ENCODE measurements at places on chromosomes 7 and 10.

DNA sequence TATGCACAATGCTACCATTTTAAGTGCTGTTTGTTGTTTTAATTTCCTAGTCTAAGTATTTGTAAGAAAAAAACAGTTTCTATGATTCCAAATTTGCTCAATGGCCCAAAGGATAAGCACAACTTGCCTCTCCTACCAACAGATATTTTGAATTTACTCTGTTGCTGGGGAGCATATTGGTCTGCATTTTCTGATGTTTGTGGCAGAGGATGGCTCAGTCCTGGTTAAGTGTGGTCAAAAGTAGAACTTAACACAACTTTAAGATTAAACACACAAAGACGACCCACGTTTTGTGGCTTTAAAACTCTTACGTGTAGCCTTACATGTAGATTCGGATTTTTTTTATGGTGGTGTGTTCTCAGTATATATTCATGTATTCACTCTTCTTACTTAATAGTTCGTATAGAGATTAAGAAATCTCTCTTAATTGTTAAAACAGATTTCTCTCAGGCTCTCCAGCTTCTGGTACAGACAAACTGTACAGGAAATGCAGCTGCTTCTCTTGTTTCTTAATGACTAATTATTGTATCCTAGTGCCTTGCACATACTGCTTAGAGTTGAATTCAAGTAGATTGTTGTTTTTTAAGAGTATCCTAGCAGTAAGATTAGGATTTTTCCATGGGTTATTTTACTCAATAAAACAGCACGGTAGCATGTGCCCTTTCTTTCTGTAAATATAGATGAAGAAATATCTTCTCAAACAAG, 86.2 kb downstream of the GPR85 start:
- no peak for DNase-seq

DNA sequence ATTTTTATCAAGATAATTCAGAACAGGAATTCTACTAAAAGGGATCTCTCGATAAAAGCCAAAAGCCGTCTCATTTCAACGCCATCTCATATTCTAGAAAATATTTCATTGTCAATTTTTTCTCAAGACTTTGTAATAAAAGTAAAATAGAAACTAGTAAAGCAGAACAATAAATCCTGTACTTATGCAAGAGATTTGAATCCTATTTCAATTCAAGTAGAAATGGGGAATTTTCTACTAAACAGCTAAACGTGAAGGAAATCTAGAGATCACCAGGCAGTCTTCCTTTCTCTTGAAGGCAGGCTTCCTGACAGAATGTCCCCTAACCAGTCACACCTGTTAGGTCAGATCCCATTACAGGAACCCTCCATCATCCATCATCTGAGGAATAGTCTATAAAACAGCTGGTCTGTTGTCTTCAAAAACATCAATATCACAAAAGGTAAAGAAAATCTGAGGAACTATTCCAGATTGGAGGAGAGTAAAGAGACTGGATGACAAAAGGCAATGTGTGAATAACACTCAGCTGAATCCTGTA, 23.7 kb downstream of the USP6NL start:
- no peak for DNase-seq

GRCh38 chr10:18099415-18099814, 40.8 kb upstream of the CACNB2 start:
- DNase-seq: no peak

DNA sequence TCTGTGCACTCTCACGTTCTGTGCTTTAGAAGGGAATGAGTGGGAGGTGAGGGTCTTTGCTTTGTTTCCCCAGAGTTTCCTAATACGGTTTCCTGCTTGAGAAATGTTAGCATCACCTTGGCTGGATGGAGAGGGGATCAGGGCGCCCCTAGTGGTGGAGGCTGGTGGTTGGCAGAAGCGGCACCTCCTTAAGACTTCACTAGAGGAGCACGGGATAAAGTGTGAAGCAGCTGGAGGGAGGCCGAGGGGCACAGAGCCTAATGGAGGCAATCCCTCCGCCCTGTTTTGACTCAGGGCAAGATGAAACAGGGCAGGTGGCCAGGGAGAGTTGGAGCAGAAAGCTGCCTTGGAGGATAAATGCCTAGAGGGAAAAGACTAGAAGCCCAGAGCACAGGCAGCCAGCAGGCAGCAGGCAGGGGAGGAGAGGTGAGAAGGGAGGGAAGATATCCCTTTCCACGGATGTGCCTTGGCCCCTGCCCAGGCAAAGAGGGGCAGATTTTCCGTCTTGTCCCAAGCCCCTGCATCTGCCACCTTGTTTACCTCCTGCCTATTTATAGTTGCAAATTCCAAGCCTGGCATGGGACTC, 56.0 kb upstream of the BTRC start:
- DNase-seq: peak; percentile 52

GRCh38 chr7:492714-493065, 27.0 kb downstream of the PDGFA start:
- no peak for DNase-seq

DNA sequence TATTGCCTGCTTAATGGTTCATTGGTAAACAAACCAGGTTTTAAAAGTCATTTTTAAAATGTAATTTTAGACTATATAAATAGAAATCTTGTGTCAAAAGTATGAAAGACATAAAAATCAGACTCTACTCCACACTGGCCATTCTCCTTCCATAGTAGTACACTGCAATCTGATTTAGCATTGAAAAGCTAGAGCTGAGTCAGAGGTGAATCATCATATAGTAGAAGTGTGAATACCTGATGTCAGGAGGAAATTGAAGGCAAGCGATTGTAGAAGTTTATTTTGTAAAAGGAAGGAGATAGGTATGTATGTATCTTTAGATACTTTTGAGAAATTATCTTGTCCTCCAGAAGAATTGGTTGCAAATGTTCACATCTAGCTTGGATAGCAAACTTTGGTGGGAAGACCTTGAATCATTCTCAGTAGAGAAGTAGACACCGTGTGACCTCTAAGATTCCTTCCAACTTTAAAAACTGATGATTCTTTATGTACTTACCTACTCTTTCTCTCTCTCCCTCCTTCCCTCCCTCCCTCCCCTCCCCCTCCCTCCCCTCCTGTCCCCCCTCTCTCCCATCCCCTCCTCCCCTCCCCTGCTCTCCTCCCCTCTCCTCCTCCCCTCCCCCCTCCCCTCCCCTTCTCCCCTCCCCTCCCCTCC, 88.1 kb downstream of the BTAF1 start:
- no peak for DNase-seq

GRCh38 chr10:34681933-34682332, 133.2 kb downstream of the PARD3 start:
- no peak for DNase-seq

GRCh38 chr7:69844264-69844868, 246.1 kb downstream of the AUTS2 start:
- DNase-seq: no peak

DNA sequence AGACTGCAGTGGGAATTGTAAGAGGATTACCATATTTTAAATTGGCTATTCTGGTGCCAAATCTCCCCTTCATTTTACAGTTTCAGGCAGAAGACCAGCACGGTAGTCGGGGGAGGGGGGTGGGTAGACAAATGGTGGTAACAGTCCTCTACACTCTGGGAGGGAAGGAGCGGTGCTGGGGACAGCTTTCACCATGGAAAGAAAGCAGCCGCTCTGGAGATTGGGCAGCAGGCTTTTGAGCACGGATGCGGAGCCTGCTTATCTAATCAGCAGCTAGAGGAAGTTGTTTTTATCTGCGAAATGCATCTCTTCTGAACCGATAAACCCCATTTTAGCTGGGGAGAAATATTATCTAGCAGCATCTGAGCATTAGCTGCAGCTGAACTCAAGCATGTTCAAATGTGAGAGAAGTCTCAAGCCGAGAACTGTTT, 28.7 kb downstream of the IKZF1 start:
- DNase-seq: peak; percentile 76

- DNase-seq: no peak
Measured at GRCh38 chr7:16491148-16491547, 25.6 kb upstream of the SOSTDC1 start.

DNA sequence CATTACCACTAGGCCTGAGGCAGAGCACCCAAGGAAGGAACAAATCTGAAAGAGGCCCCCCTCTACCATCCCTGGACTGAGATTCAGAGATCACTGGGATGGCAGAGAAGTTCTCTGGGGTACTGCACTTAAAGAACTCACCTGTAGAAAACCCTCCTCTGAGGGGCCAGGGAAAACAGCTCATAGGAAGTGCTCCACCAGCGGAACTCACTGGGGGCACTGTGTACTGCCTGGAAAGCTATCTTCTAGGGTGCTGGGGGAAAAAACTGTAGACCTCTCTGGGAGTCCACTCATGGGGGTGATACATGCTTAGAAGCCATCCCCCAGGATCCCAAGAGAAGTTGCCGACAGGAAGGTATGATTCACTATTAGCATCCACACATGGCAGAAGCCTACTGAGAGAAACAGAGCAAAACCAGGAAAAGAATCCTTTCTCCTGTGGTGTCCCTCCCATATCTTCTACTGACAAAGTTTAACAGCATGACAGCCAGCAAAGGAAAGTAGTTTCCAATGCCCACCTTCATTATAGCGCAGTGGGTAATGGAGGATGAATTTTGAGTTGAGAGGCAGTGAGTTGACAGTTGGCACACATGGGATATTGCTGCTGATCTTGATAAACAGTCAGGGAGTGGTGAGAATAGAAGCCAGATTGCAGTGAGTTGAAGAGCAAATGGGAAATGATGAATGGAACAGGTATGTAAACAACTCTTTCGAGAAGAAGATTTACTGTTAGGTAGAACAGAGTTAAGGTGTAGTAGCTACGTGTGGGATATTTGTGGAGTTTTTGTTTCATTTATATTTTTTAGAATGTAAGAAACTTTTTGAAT, 20.9 kb downstream of the ANKIB1 start:
- DNase-seq: no peak

- DNase-seq: no peak
Measured at GRCh38 chr7:81206217-81206616, 287.4 kb upstream of the SEMA3C start.

DNA sequence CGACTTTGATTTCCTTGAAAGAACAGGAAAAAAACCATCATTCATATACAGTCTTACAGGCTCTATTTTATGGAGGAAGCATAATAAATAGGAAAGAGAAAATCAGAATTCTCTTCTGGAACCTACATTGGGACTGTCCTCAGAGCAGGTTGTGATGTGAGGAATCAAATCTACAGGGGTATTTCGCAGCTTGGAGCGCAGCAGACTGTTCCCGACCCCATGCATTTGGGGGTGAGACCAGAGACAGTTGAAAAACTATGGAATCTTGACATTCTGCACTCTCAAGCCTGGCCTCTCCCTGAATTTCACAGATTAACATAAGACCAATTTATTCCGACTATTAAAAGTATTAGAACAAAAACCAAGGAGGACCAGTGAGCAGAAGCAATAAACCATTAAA, 93.3 kb upstream of the PRSS58 start:
- no peak for DNase-seq

- DNase-seq: no peak
Measured at GRCh38 chr10:650441-650851, 39.0 kb downstream of the DIP2C start.

DNA sequence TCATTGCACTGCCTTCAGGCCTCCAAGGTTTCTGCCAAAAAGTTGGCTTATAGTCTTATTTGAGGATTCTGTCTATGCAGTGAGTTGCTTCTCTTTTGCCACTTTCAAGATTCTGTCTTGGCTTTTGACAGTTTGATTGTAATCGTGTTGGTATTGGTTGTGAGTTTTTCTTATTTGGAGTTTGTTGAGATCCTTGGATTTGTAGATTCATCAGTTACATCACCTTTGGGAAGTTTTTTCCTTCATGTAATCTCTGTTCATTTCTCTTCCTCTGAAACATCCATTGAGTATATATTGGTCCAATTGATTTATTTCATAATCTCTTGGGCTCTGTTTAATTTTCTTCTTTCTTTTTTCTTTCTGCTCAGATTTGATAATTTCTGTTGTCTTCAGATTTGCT, 59.8 kb downstream of the SEPTIN7 start:
- DNase-seq: no peak

DNA sequence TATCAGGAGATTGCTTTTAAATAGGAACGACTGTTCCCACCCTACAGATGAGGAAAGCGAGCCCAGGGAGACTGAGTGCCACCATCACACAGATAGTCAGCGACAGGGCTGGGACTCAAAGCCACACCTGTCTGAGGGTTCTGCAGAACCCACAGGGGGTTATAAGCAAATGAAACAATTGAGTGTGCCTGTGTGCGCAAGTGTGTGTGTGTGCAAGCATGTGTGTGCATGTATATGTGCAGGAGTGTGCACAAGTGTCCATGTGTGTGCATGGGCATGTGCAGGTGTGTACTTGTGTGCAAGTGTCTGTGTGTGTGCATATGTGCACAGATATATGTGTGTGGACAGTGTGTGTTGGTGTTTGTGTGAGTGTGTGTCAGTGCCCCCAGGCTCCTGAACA, 280.2 kb downstream of the GRID1 start:
- no peak for DNase-seq

GRCh38 chr10:35928748-35929147, 286.7 kb upstream of the FZD8 start:
- DNase-seq: no peak

DNA sequence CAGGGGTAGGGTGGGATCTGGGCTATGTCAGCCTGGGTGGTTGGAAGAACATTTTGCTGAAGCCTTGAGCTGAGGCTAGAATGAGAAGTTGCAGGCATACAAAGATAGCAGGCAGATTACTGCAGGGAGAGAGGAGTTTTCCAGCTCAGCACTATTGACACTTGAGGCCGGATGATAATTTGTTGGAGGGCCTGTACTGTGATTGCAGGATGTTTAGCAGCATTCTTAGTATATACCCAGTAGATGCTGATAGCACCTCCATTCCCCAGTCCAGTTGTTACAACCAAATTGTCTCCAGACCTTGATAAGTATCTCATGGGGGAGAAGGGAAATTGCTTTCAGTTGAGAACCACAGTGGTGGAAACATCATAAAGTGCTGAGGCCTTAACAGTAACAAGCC, 158.6 kb upstream of the CHRM2 start:
- DNase-seq: no peak

DNA sequence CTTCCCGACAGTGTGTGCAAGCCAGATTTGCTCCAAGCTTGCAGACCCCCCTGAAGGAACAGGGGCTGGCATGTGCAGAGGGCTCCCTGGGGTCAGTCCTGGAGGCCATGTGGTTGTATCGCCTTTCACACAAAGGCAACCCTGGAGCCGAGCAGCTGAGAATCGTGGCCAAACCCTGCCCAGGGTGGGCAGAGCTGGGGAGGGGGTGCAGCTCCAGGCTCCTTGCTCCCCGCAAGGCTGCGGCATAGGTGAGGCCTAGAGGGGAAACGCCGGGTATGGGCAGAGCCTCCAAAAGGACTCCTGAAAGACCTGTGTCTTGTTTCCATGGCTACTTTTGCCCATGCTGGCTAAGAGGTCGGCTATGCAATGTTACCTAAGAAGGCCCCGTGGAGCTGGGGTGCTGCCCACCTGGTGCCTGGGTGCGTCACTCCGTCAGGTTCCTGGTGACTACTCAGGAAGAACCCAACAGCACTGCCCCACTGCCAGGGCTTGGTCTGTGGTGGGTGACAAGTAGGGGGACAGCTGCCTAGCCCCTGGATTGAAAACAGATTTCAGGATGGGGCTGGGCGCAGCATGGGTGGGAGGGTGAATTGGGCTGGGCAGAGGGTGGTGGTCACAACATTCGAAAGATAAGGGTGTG, 171.0 kb upstream of the SHH start:
- DNase-seq: no peak

Measured in T-helper 1 cell (primary cell).